ENCODE measurements at places on chromosomes 3 and 15. TPM values are rescaled to one million over a fixed set of nuclear protein-coding genes. Genes with fewer than 3 reads are reported as not detected.

The SPTBN5 gene
- 10.5 TPM for total RNA-seq

The ALDH1A3 gene
- total RNA-seq, result 82.6 TPM

The GOLGA6L9 gene
- 3.7 TPM for total RNA-seq

The NANOGP8 gene
- total RNA-seq, result not detected

All from endothelial cell of coronary artery (primary cell).